ENCODE measurements at places on chromosomes 11 and 22.

DNA sequence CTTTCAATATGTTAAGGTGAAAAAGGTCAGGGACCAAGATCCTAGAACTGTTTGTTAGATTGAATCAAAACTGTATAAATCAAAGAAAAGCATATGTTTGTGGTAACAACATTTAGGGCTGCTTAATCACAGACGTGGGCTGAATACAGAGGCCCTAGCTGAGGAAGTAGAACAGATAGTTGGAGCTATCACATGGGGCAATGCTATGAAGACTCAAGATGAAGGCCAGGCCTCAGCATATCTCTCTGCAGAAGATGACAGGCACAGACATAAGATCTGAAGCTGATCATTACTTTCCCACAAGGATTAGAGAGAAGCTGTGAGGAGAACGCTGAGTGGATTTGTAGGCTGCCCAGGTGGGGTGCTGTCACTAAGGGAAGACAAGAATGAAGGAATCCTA, 158.6 kb upstream of the CARD18 start:
- DNase-seq = no peak

GRCh38 chr11:45737056-45737455, 67.9 kb upstream of the SLC35C1 start:
- DNase-seq = no peak

DNA sequence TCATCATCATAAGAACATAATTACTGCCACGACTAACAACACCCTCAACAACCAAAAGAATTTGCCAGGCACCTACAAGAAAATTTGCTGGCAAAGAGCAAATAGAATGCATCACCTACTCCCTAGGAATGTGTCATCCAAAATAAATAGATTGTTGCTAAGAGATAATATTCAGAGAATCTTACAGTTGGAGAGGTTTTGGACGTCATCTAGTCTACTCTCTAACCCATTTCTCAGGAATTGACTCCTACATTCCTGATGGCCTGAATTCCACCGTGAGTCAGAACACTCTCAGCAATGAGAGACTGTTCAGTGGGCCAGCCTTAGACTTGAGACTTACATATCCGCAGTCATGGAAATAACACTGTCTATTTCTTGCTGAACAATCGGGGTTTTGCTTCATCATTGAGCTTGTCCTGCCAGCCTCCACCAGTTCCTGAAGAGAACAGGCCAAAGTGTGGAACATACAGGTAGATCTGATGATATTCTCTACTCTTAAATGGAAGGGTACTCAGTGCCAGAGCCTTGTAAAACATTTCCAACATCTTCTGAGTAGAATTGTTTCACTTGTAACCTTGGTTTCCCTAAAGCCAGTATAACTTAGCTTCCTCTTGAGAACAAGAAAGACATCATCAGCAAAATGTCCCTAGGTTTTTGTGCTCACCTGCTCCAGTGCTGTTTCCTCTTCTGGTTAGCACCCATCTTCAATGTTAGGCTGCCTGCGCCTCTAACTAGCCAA, 8.3 kb downstream of the KIRREL3 start:
- no peak for DNase-seq

GRCh38 chr11:69180226-69180625, 24.5 kb downstream of the SMIM38 start:
- DNase-seq = no peak

GRCh38 chr22:49140911-49141665, 686.6 kb downstream of the BRD1 start:
- no peak for DNase-seq

DNA sequence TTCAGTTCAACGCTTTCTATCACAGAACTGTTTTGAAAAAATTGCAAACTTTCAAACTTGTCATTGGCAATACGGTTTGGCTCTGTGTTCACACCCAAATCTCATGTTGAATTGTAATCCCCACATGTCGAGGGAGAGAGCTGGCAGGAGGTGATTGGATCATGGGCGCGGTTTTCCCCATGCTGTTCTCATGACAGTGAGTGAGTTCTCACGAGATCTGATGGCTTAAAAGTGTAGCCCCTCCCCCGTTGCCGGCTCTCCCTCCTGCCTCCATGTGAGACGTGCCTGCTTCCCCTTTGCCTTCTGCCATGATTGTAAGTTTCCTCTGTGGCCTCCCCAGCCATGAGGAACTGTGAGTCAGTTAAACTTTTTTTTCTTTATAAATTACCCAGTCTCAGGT, 1144.0 kb downstream of the BRD1 start:
- DNase-seq = no peak

- no peak for DNase-seq
Measured at GRCh38 chr22:29947410-29948384, 64.7 kb downstream of the MTMR3 start.

DNA sequence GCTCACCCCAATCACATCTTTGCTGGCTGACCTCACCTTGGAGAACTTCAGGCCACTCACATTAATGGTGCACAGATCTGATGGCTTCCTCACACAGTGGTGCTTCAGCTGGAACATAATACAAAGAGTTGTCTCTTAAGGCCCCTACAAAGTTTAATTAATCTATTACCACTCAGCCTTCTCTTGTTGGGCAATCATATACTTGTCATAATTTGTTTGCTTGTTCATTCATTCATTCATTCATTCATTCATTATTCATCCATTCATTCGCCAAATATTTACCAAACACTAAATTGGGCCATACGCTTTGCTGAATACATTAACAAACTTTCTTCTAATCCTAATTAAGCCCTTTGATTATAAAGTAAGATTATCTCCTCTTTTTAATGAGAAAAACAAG, 15.1 kb downstream of the XRRA1 start:
- DNase-seq = no peak

GRCh38 chr11:446891-447290, 3.2 kb upstream of the PTDSS2 start:
- no peak for DNase-seq

- DNase-seq = peak; percentile 84
Measured at GRCh38 chr11:10450462-10451425, 4.3 kb upstream of the AMPD3 start.

DNA sequence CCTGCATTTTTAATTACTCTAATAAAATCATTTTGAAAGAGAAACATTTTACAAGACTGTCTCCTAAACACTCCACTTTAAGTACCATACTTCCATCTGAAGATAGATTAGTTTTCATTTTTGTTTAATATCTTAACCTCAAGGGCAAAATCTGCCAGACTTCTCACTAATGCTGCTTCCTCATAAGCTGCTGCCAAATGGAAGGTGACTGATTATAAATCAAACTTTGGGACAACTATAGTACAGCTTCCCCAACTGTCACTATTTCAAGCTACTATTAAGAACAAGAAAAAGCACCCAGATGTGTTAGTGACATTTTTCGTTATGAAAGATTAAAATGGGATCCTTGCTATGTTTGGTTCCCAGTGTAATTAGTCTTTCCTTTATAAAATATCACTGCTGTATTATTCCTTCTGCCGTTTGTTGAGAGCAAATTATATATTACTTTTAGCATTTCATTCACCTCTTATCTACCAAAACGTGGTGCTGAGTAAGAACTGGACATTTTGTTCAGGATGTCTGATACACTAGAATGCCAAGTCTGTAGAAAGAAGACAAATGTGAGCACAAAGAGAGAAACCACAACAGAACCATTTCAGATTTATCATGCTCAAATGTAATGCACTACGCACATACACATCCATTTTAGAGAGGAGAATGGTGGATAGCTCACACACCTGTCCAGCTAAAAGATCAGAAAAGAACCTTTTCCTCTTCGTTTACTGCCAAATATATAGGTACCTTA, 312.2 kb upstream of the C11orf87 start:
- DNase-seq = no peak

DNA sequence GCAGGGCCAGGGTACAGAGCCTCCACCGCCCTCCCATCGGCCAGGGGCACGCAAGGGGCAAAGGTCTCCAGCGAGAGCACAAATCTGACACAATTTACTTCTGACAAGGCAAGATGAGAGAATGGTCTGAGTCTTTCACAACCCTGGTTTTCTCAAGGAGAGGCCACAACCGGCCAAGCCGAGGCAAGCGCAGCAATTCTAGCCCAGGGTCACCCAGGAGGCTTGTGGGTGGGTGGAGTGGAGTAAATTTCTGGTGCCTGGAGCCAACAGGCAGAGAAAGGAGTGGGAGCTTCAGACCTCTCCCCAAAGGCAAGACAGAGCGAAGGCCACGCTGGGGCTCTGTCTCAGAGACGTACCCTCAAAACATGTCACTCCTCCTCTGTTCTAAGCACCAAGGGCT, 9.3 kb downstream of the LARGE2 start:
- DNase-seq = no peak
